ENCODE measurements at places on chromosomes 6 and 20. TPM values are rescaled to one million over a fixed set of nuclear protein-coding genes. Genes with fewer than 3 reads are reported as not detected.

Gene LPA
- not detected for total RNA-seq

Gene DEFB132
- total RNA-seq = not detected

Gene SH3BGRL2
- 27.3 TPM for total RNA-seq

Gene BEND6
- 0.33 TPM for total RNA-seq

Gene SLC35D3
- total RNA-seq = not detected

Measured in mammary microvascular endothelial cell (primary cell).